ENCODE measurements at places on chromosomes 5 and 9.

DNA sequence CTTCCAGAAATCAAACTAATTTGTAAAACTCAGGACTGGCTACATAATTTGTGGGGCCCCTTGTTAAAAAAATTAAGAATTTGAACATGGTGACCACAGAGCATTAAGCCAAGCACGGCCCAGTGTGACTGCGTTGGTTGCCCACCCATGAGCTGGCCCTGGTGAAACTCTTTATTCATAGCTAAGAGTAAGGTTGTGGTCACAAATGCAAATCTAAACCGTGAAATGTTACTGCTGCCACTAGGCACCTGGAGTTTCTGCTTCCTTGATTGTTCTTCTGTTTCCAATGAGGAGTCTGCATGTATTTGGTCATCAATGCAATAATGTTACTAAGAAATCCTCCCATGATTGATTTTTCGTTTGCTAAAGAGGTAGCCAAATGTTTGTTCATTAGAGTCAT lies 4.2 kb downstream of the GCNT1 start:
- DNase-seq, result no peak

DNA sequence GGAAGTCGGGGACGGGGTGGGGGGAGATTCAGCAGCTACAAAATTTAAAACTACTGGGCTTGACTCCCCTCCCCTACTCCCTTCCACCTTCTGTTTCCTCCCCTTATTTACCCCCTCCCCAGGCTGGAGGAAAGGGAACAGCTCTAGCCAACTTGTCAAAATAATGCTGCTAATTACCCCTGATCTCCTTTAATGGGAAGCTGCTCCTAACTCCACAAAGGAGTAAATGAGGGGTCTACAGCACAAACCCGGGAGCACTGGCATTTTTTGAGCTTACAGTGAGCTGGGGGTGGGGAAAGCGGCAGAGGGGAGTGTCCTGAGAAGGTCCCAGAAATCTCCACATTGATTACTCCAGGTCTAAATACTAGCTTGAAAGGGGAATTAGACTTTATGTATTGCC lies 3.1 kb downstream of the PTCH1 start:
- DNase-seq, result no peak

DNA sequence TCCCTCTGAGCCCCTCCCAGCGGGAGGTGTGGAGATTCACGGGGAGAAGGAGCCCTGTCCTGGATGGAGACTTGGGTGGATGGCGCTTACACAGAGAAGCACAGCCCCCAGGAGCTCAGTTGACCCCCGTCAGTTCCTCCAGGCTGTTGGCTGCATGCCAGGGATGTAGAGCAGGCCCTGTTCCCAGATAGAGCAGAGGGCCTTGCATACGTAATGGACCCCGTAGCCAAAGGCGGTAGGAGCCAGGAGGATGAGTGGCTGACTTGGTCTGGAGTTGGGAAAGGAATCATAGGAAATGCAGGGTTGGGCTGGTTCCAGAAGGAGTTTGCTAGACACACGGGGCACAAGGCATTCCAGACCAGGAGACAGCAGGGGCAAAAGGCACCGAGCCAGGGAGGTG lies 2.5 kb downstream of the PMPCA start:
- DNase-seq, result no peak

- no peak for DNase-seq
These were observed 196.8 kb downstream of the ANXA1 start for GRCh38 chr9:73348471-73348870.

DNA sequence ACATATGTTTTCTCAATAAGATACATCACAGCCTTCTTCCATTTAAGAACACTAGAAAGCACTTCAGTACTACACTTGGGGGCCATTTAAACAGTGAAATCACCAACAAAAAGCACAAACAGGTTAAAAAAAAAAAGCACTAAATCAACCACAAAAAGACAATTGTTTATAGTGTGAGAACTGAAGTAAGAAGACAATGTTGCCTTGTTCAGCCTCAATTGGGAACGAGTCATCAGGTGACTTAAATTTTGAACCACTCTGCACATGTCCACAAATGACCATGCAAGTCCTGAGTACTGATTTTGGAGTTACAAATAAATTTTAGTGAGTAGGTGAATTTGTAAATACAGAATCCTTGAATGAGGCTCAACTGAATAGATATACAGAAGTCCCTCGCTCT lies 37.2 kb upstream of the HNRNPA0 start:
- DNase-seq, result no peak

- DNase-seq, result no peak
These were observed 39.8 kb upstream of the DAP start for GRCh38 chr5:10800852-10801251.

DNA sequence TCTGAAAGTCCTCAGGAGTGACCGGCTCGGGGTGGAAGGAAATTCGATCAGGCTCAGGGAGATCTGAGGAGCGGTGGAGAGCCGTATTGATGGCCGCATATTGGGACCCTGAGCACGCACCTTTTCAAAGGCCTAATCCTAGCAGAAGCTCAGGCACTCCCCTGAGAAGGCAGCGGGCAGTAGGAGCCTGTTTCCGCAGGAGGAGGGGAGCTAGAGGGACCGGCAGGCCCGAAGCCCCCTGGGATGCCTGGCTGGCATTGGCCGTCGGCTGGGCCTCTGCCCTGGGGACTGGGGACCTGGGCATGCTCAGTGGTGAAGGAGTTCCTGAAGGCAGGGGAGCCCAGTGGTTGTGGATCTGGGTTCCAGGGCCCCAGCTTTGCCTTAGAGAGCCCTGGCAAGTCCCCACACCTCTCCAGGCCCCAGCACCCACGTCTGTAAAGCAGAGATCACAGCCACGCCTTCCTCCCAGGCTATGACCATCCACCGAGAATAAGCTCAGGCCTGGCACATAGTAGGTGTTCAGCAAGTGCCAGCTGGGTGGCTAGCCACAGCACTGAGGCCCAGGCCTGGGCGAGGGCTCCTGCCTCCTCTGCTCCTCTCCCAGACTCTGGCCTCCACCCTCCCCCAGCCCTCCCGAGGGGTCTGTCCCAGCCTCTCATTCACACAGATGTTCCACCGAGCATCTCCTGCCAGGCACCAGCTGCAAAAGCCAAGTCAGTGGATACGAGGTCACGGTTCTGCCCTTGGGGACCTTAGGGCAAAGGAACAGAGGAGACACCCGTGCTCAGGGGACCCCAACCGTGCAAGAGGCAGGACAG lies 17.2 kb upstream of the QRFP start:
- no peak for DNase-seq

DNA sequence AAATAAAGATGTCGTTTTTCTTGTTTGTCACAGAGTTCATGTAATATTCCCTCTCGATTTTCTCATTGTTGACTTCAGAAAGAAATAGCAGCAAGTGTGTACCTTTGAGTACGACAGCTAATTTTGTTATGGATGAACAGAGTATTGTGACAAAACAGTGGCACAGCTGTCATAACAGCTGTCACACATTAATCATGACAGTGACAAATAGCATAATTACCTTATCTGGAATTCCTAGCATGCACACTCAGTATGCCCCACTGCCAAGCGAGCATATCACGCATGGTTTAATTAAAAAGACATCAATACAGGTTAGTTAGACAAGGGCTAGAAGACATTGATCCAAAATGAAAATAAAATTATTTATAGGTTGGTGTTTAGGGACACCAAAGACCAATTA lies 375.1 kb downstream of the SPATA31D1 start:
- no peak for DNase-seq

DNA sequence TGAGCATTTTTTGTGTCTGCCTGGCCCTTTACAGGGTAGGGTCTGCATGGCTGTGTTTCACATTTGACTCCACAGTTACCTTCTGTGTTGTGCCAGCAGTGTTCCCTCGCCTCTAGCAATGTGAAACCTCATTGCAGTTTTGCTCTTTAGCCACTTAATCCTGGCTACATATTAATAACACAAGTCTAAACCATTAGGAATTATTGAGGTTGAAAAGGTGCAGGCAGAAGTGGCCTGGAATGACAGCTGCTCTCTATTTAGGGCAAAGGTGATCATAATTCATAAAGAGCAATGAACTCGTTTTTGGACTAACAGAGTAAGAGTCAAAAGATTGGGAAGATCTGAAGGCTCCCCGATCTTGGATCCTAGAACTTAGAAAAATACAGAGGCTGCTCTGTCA lies 176.7 kb upstream of the RAD23B start:
- no peak for DNase-seq

DNA sequence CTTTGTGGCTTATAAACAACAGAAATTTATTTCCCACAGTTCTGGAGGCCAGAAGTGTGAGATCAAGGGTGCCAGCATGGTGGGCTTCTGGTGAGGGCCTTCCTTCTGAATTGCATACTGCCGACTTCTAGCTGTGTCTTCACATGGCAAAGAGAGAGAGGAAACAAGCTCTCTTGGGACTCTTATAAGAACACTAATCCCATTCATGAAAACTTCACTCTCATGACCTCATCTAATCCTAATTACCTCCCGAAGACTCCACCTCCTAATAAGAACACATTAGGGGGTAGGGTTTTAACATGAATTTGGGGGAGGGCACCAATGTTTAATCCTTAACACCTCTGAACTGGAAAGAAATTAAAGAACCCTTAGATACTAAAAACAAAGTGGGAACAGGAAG lies 75.9 kb upstream of the MINAR2 start:
- no peak for DNase-seq

GRCh38 chr5:101664071-101664791 lies 631.9 kb downstream of the SLCO4C1 start:
- no peak for DNase-seq

- no peak for DNase-seq
These were observed 42.8 kb downstream of the STK10 start for GRCh38 chr5:172144931-172145869.

- DNase-seq, result no peak
These were observed 185.9 kb downstream of the MSX2 start for GRCh38 chr5:174910245-174910737.

DNA sequence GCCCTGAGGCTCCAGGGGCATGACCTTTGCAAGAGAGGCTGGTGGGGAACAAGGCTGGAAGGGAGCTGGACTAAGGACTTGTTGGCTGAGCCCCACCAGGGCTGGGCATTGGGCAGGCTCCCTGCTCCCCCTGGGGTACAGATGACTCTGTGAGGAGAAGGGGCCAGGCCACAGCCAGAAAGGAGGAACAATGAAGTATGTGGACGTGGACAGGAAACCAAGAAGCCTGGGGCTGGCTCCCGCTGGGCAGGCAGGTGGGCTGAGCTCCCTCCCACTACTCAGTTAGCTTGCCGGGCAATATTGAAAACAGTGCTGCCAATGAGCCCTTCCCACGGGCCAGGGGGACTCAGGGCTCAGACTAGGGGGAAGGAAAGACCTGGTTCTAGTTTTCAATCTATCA lies 66.1 kb upstream of the SPTLC1 start:
- DNase-seq, result no peak

GRCh38 chr5:150461231-150461630 lies 11.7 kb upstream of the RPS14 start:
- DNase-seq, result no peak

GRCh38 chr9:114738581-114739316 lies 56.8 kb upstream of the TEX48 start:
- DNase-seq, result peak; percentile 57

GRCh38 chr9:125646621-125647100 lies 60.3 kb downstream of the MAPKAP1 start:
- DNase-seq, result no peak

DNA sequence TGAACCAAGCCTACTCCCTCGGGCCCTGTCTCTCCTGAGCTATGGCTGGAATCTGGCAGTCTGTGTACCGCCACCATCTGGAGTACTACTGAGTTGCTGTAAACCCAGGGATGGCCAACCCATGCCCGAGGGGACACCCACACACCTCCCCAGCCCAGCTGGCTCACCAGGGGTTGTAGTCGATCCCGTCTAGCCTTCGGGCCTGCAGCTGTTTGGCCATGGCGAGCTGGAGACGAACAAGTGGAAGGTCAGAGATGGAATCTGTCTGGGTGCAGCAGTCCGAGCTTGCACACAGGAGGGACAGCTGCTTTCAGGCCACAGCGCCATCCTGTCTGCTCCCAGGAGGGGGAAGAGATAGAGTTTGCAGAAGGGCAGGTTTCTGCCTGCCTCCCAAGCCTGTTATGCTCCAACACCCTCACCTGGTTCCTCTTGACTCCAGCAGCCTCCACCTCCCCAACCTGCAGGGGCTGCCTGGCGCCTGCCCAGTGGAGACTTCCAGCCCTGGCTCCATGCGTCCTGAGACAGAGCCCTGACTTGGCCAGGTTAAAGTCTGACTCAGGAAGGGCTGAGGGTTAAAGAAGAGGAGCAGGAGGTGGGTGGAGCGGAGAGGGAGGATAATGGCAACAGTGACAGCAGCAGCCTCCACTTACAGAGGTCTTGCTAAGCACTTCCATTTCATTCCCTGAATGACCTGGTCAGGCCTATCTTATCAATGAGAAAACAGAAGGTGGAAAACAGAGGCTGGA lies 15.8 kb upstream of the SPOUT1 start:
- DNase-seq, result no peak

DNA sequence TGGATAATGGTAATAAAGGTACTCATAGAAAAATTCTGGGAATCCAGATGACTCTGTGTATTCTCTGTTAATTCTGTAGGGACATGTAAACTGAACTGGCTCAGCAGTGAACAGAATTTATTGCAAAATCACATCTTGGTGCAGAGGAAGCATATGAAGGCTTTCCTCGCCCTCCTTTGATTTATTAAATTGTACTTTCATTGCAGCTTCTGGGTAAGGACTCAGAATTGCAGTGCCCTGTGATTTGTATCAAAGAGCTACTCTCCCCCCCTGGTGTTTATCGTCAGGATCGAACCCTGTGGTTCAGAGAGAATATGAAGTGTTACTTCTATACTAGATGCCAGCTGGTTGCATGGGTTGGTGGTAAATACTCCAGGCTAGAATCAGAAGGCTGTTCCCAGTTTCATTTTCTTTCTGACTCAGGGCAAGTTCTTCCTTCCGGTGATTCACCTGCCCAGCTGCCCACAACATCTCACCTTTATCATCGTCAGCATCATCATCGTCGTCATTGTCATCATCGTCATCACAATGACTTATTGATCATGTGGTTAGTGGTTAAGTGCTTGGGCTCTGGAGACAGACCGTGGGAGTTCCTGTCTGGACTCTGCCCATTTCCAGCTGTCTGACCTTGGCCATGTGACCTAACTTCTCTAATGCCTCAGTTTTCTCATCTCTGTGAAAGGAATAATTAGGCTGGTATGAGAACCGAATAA lies 238.8 kb downstream of the ARHGAP26 start:
- peak; percentile 88 for DNase-seq

- no peak for DNase-seq
These were observed 42.4 kb upstream of the SV2C start for GRCh38 chr5:76040806-76041205.

- DNase-seq, result no peak
These were observed 13.1 kb downstream of the IL7R start for GRCh38 chr5:35869685-35870277.
